ENCODE measurements at places on chromosomes 3 and 15.

GRCh38 chr15:43942194-43942593 is 115.4 kb downstream of the WDR76 start:
- DNase-seq, result no peak

GRCh38 chr3:4245671-4246070 is 57.5 kb upstream of the SETMAR start:
- DNase-seq, result no peak

DNA sequence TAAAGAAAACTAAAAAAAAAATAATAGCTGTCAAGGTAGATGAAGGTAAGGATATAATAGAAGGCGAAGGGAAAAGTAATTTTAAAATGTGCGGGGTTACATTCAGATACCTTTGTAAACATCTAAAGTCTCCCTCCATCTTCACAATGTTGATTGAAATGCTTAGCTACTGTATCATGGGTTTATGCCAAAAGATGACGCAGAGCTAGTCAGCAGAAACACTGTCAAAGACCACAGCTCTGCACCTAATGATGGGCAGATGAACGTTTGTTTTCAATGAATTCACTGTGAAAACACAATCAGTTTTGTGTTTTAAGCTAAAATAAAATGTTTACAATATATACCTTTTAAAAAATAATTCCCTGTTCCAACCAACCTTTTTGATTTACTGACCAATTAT is 61.2 kb downstream of the RFTN1 start:
- no peak for DNase-seq

GRCh38 chr3:145429546-145429945 is 731.4 kb downstream of the PLOD2 start:
- no peak for DNase-seq

GRCh38 chr3:101611023-101611422 is 37.0 kb downstream of the PCNP start:
- DNase-seq, result no peak

- no peak for DNase-seq
Observed at GRCh38 chr15:99467338-99467720, 98.5 kb upstream of the MEF2A start.

DNA sequence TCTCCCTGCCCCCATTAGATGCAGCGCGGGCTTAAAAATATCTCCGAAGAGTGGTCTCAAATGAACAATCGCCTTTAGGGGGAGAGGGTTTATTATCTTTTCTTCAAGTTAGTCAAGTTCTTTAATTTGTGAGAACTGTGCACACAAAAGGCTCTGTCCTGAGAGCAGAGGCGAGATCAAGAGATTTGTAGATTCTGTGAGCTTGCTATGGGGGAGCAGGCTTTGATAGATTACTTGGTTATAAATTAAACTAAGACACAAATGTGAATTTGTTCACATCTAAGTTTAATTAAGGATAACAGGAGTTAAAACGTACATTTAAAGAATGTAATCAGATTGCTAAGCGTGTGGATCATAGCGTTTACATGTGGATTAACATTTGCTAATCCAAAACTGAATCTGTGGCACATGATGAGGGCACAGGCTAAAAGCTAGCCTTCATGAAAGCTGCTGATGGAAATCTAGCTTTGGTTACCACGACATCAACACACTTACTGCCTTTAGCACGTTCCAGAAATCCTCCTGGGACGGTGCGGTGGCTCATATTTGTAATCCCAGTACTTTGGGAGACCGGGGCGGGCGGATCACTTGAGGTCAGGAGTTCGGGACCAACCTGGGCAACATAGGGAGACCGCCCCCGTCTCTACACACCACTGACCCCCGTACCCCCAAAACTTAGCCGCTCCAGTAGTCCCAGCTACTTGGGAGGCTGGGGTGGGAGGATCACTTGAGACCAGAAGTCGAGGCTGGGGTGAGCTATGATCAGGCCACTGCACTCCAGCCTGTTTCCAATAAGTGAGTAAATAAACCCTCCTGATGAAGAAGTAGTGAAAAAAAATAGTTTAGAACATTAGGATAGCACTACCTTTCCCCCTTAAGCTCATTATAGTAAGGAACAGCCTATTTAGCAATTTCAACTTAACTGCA is 1.0 kb upstream of the PRTG start:
- DNase-seq, result no peak

DNA sequence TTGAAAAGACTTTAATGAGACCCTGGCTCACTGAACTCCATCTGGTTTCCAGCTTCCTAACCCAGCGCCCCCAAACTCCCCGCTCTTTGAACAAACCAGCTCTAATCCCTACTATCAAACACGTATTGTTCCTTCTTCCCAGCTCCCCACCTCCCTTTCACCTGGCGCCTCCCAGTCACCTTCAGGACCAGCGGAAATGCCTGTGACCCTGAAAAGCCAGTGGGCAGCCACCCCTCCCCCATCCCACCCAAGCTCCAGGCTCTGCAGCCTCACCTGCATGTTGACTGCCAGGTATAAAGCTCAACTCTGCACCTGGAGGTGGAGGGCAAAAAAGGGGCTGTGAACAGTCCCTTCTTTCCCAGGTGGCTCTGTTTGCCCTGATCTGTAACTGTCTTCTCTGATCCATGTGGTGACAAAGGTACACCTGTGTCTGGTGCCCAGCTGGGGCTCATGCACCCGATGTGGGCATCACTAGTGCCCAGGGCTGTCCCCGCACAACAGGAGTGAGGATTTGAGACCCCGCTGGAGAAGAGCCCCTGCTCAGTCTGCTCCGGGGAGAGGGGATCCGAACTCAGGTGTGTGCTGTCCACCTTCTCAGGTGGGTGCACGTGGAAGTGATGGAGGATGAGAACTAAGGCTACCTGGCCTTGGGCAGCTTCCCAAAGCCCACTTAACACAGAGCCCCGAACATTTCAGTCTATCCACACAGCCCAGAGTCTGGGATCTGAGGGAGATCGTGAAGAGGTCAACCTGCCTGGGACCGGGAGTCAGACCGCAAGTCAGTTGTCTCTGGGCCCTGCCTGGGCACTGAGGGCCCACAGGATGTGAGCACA is 128.9 kb downstream of the NSMCE3 start:
- DNase-seq, result no peak

- DNase-seq, result no peak
Observed at GRCh38 chr3:31247850-31248562, 284.7 kb upstream of the STT3B start.

DNA sequence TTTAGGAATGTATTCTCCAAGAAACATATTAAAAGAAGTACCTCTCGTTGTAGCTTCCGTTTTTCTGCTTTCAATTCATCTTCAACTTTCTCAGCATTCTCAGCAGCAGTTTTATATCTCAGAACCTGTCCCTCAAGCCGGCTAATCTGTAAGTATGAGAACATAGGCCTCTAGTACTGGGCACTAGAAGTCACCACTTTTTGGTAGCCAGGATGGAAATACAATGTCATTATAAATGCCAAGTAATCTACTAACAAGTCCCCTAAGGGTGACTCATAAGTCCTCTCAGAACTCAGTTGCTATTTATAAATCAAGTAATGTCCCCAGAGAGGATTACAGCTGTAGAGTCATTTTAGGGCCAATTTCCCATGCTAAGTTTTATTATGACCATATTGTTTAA is 61.1 kb downstream of the MLH1 start:
- DNase-seq, result no peak

DNA sequence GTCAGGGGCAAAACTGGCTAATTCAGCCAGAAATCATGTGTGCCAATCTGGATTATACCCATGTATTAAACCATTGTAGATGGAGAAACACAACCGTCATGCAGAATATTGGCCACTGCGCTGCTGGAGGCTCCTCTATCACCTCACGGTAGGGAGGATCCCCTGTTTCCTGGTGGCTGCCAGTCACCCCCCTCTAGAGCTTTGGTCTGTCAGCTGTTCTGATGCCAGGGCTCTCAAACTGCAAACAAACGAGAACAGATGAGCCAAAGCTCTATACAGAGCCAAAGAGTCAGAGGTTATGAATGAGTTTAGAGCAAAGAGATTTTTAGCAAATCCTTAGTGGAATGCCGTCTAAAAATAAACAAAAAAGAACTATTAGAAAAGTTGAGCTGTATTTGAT is 62.5 kb downstream of the IL20RB start:
- DNase-seq, result no peak

- DNase-seq, result no peak
Observed at GRCh38 chr3:134068429-134068828, 38.7 kb upstream of the SLCO2A1 start.

DNA sequence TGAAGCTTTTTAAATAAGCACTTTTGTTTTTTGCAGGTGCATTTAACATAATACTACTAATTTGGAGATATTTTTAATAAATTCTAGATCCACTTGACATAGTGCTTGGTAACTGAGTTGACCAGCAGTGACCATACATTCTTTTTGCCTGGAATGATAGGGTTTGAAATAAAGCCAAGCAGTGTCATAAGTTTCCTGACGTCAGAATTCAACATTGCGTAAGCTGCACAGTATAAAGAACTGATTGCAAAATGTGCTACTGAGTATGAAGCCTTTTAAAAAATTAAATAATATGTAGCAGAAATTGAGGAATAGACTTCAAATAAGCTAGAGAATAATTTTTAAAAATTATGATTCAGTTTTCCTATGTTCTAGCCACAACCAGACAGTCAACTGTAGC is 454.6 kb upstream of the ARPP21 start:
- no peak for DNase-seq

DNA sequence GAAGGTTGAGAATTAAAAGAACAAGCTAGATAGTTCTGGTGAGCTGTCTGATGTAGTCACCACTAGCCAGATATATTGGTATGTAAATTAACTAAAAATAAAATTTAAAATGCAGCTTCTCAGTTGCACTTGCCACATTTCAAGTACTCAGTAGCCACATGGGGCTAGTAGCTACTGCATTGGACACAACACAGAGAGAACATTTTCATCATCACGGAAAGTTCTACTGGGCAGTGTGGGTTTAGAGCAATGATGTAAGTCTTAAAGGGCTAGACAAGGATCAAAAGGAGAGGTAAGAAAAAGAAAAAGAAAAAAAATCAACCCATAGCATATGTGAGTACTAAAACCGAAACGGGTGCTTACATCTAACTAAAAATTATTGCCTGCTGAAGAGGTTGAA is 282.4 kb upstream of the LRRFIP2 start:
- no peak for DNase-seq

- no peak for DNase-seq
Observed at GRCh38 chr15:41594801-41595746, 36.1 kb downstream of the TYRO3 start.

DNA sequence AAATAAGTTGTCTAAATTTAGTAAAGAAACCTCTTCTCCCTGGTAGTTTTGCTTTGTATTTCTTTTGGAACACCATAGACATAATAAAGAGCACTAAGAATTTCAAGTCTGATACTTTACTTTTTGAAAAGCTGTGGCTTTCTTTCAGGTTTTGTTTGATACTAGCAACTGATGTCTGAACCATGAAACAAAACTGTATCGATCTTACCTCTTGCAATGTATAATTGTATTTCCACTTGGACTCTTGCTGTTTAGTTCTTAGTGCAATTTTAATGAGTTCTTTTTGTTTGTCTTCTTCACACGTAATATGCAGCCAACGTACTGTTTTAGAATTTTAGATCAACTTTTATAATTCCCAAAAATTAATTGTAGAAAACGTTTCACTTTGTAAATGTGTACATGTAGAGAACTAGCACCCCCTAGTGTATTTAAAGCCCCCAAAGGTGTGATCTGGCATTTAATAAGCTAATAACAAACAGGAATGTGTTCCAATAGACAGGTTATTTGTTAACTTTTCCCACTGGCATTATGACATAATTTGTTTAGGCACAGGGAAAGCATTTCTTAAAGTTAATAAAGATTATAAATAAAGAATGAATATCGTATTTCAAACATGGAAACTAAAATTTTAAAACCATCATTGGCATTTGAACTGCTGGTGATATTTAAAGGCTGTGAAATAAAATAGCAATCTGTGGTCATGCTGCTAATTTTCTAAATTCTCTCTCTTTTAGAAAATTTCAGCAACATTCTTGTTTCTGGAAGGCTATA is 289.1 kb upstream of the DNAJC19 start:
- DNase-seq, result no peak

- DNase-seq, result no peak
Observed at GRCh38 chr3:121976727-121977126, 45.3 kb downstream of the ILDR1 start.

DNA sequence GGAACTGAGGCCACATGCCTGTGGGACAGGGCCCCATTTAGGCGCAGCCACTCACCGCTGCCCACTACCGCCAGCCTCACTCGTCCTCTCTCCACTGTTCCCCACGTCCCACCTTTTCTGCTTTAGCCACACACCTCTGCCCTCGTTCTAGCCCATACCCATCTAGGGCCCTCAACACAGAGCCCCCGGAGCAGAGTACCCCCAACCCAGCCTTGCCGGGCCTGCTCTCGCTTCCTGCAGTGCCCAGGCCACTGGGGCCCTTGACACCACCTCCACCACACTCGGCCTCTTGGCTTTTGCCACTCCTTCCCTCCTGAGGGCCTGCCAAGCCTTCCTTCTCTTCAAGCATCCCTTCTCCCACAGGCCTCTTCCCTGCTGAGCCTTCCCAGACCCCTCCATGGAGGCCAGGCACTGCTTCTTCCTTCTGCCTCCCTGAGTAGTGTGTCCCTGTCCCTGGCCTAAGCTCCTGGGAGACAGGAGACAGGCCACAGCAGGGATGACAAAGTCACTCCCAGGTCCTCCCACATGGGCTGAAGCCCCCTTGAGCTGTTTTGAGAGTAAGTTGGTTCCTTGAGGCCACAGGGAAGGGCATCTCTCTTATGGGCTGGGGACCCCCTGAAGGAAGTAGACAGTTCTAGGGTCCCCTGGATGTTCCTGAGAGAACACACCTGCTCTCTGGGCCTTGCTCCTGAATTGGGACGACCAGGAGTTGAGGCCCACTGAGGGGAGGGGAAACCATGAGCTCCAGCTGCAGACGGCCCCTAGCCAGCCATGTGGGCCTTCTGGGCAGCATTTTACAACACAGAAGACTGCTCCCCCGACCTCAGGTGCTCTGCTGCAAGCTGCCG is 4.4 kb downstream of the PRSS50 start:
- DNase-seq, result no peak

GRCh38 chr15:22839046-22839695 is 705 bp downstream of the NIPA2 start:
- no peak for DNase-seq

DNA sequence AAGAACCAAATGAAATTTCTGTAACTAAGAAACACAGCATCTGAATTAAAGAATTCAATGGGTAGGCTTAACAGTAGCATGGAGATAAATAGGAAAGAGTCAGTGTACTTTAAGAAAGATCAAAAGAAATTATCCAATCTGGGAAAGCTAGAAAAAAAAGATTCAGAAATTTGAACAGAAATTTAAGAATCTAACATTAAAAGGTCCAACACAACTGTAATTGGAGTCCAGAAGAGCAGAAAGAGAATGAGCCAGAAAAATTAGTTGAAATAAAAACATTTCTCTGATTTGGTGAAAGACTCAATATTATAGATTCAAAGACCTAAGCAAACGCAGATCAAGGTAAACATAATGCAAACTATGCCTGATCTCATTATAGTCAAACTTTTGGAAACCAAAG is 187.1 kb downstream of the C3orf38 start:
- no peak for DNase-seq

DNA sequence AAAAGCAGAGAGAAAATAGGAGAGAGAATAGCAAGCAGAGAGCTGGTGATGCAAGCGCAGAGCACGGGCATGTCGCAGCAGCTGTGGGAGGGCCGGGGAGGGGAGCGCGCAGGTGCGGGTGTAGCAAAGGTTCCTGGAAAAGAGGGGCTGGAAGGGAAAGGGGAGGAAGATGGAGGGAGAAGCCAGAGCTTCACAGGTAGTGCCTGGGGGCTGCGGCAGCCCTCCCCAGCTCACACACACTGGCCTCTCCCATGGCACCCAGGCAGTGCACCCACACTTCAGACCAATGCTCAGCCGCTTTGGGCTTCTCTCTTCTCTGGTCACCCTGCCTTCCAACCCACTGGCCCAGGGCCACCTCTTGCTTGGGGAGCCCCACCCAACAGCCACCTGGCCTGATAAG is 72.1 kb downstream of the ADAMTS7 start:
- no peak for DNase-seq
